ENCODE measurements at places on chromosomes 2 and 18. TPM values are rescaled to one million over a fixed set of nuclear protein-coding genes. Genes with fewer than 3 reads are reported as not detected.

The MARCO gene
- not detected for total RNA-seq

The ZC3H6 gene
- total RNA-seq: 4.4 TPM

The IL36B gene
- total RNA-seq: not detected

The PPP4R1 gene
- 107 TPM for total RNA-seq

The ITGA4 gene
- 19.2 TPM for total RNA-seq

Measured in LHCN-M2 (cell line).